ENCODE measurements at places on chromosomes 12 and 14. TPM values are rescaled to one million over a fixed set of nuclear protein-coding genes. Genes with fewer than 3 reads are reported as not detected.

JKAMP gene
- 31.1 TPM for total RNA-seq

DNA sequence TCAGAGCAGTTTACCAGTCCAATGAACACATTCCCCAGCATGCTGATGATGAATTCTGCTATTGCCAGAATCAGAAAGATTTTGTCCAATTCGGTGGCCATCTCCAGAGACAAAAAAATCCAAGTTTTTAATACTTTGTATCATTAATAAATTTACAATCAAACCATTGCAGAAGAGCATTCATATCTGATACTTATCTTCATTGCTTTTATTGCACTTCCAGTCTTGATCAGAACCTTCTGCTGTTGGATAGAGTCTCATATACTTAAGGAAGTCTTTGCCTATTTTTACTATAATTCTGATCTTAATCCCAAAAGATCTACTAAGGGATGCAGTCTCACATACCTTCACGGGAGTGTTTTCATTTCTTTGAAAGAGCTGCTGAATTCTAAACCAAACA, at the start of gene TAS2R42:
TAS2R42 (minus strand) TSS at position 101 of the 400 bp plus-strand sequence; CDS start at position 101, 0 bp downstream.
- no peak for DNase-seq

GRCh38 chr14:24399447-24399822, 632 bp downstream of the NYNRIN start:
- DNase-seq, result no peak

GRIN2B gene
- total RNA-seq, result not detected

NDRG2 gene
- total RNA-seq, result 8.3 TPM

- DNase-seq, result no peak
Observed at GRCh38 chr12:79067977-79068376, 203.4 kb downstream of the SYT1 start.

- no peak for DNase-seq
Observed at GRCh38 chr12:110641521-110641920, 27.6 kb downstream of the TCTN1 start.

- DNase-seq, result no peak
Observed at GRCh38 chr14:50836515-50836914, 5.6 kb upstream of the NIN start.

DNA sequence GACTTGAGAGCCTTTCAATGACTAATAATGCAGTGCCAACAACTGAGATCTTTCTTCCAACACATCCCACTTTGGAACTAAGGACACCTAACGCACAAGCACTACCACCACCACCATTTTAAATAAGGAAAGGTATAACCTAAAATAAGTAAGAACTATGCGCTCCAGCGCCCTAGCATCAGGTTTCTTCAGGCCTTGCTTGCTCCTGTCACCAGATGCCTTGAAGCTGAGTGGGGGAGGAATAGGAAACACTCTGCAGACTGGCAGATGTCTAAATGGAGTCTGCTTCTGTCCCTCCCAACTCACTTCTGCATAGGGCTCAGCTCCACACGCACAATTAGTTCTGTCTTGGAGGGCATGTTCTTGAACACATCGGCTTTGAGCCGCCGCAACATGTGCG, 15.1 kb downstream of the CHD4 start:
- no peak for DNase-seq

RERGL gene
- not detected for total RNA-seq

RNASE7 gene
- total RNA-seq, result not detected

- no peak for DNase-seq
Observed at GRCh38 chr12:78101113-78101876, 270.6 kb downstream of the NAV3 start.

PRR4 gene
- total RNA-seq, result 0.68 TPM

TESPA1 gene
- 111 TPM for total RNA-seq

- DNase-seq, result no peak
Observed at GRCh38 chr14:87566991-87567390, 426.0 kb downstream of the GALC start.

KRT86 gene
- total RNA-seq, result 0.30 TPM

DNA sequence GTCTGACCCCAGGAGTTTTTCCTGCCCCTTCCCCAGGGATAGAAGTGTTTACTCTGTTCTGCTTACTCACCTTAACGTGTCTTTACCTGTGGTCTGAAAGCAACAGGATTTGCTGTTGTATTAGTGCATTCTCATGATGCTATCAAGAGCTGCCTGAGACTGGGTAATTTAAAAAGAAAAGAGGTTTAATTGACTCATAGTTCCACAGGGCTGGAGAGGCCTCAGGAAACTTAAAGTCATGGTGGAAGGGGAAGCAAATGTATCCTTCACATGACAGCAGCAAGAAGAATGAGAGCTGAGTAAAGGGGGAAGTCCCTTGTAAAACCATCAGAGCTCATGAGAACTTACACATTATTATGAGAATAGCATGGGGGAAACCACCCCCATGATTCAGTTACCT, 240.4 kb downstream of the SNAPC1 start:
- no peak for DNase-seq

DNA sequence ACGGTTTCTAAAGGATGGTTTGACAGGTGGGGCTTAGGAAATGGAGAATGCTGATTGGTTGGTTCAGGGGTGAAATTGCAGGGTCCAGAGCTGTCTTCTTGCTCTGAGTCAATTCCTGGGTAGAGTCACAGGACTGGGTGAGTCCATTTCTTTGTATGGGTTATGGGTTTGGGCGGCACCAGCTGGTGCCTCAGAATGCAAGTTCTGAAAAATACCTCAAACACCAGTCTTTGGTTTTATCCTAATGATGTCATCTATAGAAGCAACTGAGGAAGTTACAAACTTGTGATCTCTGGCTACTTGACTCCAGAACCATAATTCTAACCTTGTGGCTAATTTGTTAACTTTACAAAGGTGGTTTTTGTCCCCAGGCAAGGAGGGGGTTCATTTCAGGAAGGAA, 47.6 kb upstream of the EIF5 start:
- DNase-seq, result no peak

GRCh38 chr12:6824901-6825381, 3.3 kb upstream of the P3H3 start:
- DNase-seq, result no peak

CCDC175 gene
- not detected for total RNA-seq

DNA sequence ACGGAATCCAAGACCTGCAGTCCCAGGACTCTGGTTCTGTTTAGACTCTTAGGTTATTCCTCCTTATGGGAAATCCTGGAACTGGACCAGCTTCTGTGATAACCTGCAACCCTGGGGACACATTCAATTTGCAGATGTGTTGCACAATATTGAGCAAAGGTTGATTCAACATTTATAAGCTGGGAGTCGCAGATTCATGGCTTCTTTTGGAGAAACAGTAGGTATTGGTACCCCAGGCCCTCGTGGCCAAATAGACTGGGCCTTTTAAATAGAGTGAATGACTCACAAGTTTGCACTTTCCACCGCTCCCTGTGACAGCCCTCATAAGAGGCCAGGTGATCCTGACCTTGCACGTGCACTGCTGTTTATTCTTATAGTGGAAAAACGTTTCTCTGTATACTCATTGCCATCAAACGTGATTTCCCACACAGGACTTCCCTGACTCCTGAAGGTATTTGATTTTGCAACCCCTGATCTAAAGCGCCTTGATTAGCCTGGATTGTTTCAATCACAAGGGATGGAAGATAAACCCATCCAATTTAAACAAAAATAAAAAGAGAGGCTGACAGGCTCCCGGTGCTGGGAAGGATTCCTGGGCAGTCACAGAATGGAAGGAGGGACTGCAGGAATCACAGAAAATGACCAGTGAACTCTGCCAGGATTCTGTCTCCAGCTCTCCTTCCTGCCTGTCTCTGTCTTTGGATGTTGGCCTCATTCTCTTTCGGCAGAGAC, 98.0 kb downstream of the VCPKMT start:
- no peak for DNase-seq

GRCh38 chr14:84468153-84468552, 1061.8 kb upstream of the FLRT2 start:
- DNase-seq, result no peak

DNA sequence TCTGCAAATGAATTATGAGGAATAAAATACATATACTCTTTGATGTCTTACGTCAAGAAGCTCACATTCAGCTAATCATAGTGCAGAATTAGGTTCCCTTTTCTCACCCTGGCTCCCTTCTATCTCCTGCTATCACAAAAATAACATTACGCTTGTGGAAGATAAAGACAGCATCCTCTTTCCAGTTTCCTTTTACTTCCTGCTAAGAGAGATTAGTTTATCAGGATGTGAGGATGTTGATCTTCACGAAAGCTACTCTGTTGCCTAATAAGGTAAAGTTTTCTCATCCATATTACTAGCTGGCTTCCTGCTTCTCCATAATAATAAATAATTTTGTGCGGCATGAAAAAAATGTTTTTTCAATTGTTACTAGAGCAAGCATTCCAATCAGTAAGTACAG, 217.7 kb upstream of the DCN start:
- DNase-seq, result no peak

GRCh38 chr12:106303202-106303820, 778 bp downstream of the TCP11L2 start:
- peak; percentile 84 for DNase-seq

- DNase-seq, result no peak
Observed at GRCh38 chr12:92528586-92528985, 174.2 kb upstream of the PLEKHG7 start.

GRCh38 chr12:4135919-4136605, 137.5 kb upstream of the CCND2 start:
- DNase-seq, result no peak

DNA sequence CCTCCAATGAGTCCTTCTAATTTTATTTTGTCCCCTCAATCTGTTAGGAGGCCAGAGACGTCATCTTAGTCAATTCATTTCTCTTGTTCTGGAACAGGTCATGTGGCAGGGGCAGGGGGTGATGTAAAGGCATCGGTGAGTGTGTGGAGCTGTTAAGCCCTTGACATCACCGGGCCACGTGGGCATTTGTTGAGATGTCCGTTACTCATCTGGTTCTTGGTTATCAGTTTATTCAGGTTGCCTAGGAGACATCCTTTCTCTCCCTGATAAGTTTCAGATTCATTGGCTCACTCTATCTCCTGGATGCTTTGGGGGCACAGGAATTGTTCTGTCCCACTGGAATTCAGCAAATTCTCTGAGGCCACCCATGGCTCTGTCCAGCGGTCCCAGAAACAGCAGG, 33.6 kb upstream of the SEL1L start:
- DNase-seq, result no peak

GRCh38 chr12:30095511-30095910, 311.8 kb upstream of the TMTC1 start:
- no peak for DNase-seq

DNA sequence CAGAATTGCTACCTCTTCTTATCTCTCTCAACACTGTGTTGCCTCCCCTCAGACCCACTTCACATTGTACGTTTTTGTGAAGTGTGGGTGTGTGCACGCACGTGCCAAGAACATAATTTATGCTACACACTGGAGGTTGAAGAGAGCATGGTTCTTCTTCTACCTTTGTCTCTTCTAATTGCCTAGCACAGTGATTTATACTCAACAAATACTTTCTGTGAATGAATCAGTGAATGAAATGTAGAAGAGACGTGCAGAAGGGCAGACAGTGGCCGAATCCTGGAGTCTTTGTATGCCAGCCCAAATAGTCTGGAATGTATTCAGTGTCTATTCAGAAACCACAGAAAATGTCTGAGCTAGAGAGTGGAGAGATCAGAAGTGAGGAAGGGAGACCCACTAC, 4.6 kb upstream of the SAMD4A start:
- no peak for DNase-seq

SDR9C7 gene
- not detected for total RNA-seq

IGFBP6 gene
- total RNA-seq, result 1.2 TPM

- no peak for DNase-seq
Observed at GRCh38 chr12:130879212-130879686, 7.4 kb downstream of the RAN start.

ZDHHC22 gene
- total RNA-seq, result not detected

CISTR gene
- not detected for total RNA-seq

GRCh38 chr14:35355981-35356841, 48.3 kb downstream of the NFKBIA start:
- no peak for DNase-seq

DNA sequence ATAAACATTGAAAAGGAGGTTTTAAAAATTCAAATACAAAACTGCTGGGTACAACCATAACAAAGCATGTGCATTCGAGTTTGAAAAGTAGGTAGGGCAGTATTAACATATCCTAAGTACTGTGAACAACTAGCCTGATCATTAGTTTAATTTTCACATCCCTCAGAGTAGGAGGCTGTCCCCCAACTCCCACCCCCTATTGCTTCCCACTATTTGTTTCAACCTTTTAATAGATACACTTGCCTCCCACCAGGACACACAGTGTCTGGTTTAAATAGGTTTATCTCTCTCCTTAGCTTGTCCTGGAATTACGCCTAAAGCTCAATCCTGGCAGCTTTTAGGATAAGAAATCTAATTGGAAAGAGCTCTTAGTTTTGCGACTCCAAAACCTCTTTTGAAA, 2.1 kb downstream of the TAOK3 start:
- no peak for DNase-seq

SLC8A3 gene
- total RNA-seq, result 0.08 TPM

DNA sequence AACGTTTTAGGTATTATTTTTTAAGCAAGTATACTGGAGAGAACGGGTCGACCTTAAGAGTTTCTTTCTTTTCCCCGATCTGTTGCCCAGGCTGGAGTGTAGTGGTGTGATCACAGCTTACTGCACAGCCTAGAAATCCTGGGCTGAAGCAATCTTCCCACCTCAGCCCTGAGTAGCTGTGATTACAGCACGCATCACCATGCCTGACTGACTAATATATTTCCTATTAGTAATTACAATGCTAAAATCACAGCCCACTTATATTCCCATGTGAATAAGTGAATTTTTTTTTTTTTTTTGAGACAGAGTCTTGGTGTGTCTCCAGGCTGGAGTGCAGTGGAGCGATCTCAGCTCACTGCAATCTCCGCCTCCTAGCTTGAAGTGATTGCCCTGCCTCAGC, 50.4 kb downstream of the DICER1 start:
- no peak for DNase-seq

GRCh38 chr12:100668945-100669536, 95.6 kb downstream of the GAS2L3 start:
- peak; percentile 60 for DNase-seq

DNA sequence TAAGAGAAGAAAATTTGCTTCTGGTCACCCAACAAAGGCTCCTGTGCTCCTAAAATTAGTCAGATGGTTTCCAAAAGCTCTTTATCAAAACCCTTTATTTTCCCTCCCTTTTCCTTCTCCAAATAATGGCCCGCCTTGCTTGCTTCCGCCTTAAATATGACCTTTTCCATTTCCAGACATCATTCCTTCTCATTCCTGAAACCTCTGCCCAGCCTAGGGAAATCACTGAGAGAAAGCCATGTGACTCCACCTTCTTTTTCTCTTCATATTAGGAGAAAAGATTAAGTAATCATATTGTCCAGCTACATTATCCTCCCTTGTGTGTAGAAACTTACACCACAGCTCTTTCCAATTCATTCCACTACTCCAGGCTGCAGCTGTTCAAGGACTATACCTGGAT, 75.7 kb upstream of the GPHB5 start:
- no peak for DNase-seq

- DNase-seq, result no peak
Observed at GRCh38 chr14:59852350-59852749, 18.2 kb downstream of the RTN1 start.

NRXN3 gene
- total RNA-seq, result not detected

- DNase-seq, result peak; percentile 55
Observed at GRCh38 chr14:21723431-21724045, 49.9 kb upstream of the OR4E1 start.

MARCHF9 gene
- total RNA-seq, result 29.2 TPM
